T1000 (cell line): ENCODE measurements at places on chromosomes 7 and 10.

- no peak for DNase-seq
These were observed 11.2 kb downstream of the VWA2 start for GRCh38 chr10:114250236-114250635.

DNA sequence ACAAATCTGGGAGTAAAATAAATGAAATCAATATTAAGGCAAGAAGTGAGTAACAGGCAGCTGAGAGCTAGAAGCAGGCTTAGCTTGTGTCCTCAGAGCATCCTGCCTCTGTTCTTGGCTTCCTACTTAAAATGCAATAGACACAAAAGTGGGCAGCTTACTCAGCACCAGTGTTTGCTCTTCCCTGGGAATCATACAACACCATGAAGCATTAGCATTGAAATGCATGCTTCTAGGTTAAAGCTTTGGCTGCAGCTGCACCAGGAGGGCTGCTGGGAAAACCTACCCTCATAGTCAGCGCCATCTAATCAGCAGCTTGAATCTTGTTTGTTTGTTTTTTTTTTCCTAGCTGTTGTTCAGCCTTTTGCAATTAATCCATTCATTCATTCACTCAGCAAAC, 104.2 kb upstream of the VWC2 start:
- no peak for DNase-seq

DNA sequence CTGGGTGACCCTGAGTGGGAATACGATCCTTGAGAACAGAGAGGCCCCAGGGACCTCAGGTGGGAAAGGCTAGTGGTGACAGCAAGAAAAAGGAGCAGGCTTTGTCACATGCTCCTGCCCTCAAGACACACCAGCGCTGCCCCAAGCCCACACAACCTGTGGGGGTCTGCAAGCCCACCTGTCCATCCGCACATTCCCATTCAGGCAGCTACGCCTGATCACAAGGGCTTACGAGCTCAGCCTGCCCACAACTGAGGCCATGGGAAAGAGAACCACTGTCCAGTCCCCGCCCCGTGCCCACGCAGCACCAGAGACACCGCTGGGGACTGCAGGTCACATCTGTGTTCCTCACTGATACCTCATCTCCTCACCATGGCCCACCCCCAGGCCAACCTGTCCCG, 26.7 kb downstream of the EBF3 start:
- DNase-seq = no peak

- no peak for DNase-seq
These were observed 313.4 kb downstream of the CXCL12 start for GRCh38 chr10:44071479-44071878.

DNA sequence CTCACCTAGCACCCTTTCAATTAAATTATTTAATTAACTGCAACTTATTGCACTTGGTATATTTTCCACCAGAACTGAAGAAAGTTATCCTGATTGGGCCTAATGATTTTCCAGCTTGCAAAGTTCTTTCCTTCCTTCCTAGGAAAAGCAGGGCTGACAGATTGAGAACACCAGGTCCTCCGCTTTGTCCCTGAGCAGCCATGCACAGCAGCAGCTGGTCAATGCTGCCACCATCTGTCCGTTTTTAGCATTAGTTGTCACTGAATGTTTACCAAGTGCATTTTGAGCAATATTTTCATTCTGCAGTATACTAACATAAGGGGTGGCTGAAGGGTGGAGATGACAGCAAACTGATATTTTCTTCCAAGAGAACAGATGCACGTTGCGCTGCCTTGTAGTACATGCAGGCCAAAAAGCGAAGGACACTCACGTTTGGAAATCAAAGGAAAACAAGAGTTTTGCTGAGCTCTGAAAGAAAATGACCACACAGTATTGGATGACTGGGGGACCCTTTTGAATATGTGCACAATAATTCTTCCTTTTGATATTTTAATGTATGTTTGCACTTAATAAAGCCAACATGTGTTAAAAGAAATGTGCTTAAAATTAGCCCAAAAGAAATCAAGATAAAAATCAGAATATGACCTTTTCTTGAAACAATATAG, 248.8 kb upstream of the PTN start:
- peak; percentile 37 for DNase-seq

DNA sequence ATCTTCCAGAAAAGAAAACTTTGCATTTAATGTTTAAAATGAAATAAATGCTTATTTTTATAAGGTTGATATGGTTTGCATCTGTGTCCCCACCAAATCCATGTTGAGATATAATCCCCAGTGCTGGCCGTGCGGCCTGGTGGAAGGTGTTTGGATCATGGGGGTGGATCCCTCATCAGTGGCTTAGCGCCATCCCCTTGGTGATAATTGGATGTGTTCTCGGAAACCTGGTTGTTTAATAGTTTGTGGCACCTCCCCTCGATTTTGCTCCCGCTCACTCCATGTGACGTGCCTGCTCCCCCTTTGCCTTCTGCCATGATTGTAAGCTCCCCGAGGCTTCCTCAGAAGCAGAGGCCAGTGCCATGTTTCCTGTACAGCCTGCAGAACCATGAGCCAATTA, 2.4 kb upstream of the MTPAP start:
- DNase-seq = no peak

DNA sequence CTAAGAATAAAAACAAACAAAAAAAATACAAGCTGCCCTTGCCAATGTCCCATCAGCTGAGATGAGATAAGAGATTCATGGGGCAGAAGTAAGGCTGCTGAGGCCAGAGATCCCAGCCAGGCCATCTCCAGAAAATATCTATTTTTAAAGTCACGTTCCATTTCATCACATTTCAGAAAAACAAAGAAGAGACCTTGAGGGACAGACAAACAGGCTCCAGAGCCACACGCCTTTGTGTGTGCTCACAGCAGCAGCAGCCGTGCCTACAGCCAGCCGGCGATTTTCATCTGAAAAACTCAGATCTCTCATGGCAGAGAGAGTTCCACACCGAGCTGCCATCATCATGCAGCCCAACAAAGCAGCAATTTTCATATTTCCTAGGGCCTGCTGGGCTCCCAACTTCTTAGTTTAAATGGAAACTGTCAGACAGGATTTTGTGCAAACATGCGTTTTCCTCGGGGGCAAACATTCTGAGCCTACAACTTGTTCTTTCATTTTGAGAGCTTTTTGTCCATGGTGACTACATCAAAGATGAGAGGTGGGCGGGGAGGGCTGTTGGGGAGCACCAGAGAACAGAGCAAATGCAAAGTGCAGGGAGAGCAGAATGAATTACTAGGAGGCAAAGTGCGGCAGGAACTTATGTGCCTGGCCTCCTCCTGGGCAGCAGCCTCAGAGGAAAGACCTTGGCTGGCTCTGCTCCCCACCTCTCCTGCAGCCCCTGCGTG, 38.8 kb downstream of the DLG5 start:
- no peak for DNase-seq

- DNase-seq = no peak
These were observed 7.7 kb downstream of the SLIT1 start for GRCh38 chr10:97178074-97178473.

DNA sequence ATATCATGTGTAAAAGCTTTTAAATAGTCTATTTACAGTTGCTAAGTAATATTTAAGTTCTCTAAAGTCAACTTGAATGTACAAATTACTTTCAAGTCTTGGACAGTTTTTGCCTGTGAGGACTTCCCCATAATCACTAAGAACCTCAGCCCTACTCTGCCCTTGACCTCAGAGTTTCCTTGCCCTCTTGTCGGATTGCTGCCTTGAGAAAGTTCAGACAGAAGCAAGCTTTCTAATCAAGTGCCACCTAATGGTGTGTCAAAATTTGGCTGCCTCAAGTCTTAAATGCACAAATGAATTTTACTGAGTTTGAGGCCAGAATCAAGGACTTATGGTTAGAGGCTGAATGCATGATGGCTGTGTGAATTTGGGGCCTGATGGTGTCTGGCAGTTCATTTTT, 88.3 kb upstream of the KAT6B start:
- DNase-seq = no peak
